GM04503 (cell line): ENCODE measurements at places on chromosomes 2 and 18.
A peak's percentile ranks its signal among the peaks of the same experiment; 100 is the strongest.

DNA sequence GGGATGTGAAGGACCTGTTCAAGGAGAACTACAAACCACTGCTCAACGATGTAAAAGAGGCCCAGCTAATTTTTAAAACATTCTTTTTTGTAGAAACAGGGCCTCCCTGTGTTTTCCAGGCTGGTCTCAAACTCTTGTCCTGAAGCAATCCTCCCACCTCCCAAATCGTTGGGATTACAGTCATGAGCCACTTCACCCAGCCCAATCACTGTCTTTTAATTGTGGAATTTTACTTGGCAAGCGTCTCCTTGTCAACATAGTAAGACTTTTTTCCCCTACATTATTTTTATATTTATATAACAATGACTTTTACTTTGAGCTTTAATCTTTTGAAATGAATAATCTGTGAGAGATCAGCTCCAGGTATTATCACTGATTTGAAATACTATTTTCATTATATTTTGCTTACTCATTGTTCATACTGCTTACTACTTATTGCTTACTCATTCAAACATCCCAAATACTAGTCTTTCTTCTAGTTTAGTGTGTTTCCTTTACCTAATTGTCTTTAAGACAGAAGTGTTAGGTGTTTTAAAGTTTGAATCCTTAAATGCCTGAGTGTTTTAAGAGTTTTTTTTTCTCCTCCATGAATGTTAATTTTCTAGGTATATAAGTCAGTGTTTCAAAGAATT lies 48.9 kb downstream of the PTPN4 start:
- no peak for DNase-seq

DNA sequence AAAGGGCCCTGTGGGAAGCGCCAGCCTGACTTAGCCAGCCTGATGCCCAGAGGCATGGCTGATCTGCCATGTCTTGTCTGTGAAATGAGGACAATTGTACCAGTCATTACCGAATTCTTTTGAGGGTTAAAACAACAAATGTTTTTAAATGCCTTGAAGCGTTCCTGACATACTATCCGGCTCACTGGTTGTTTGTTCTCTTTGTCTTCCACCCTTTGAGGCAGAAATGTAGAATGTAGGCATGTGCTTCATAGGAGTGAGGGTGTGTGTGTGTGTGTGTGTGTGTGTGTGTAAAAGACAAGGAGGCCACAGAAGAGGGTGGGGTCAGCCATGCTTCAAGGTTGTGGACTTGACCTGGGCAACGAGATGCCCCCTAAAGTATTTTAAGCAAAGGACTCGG lies 35.5 kb downstream of the TGFBRAP1 start:
- no peak for DNase-seq

- DNase-seq: no peak
Observed at GRCh38 chr2:100991404-100991773, 10.7 kb upstream of the RPL31 start.

- no peak for DNase-seq
Observed at GRCh38 chr18:8525692-8526091, 83.5 kb upstream of the RAB12 start.

DNA sequence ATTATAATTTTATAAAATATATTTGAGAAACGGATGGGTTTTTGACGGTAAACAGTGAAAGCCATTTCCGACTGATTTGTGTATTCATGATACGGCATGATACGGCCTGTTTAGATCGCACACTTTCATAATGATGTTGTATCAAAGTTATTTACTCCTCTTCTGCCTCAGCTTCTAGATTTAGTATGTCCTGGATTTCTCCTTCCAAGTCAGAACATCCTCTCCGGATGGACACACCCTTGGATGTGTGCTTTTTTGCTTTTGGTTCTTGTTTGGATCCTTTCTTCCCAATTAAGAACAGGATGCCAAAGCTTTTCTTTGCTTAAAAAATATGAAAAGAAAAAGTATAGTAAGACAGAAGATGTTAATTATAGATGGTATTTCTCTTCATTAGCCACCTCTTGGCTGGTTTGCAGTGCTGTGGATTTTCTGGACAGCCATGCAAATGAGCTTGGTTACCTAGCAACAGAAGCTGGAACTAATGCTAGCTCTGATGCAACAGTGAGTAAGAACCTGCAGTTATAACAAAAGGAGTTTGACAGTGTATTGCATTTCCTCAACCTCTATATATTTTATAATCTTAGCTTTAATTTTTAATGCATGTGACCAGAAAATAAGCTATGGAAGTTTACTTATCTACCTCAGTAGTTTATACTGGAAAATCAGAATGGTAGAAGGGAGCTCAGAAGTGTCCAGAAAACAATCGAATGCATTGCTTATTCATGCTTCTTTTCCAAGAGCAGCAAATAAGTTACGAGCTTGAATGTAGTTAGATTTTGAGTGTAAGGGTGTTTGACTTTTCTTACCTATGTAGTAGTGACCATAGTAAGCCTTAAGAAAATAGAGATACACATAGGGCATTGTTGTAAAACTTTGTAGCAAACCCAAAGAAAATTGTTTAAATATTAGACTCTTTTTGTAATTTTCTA lies 27.9 kb downstream of the RMND5A start:
- DNase-seq: peak; percentile 58
